ENCODE measurements at places on chromosomes 3 and 15. TPM values are rescaled to one million over a fixed set of nuclear protein-coding genes. Genes with fewer than 3 reads are reported as not detected.

Gene SLC28A1
- not detected for total RNA-seq

Gene GXYLT2
- total RNA-seq, result 10.0 TPM

Gene GPR149
- not detected for total RNA-seq

- no peak overlapping the region for H3K4me3 ChIP-seq
- H3K36me3 ChIP-seq, result no peaks in the 10 kb centered on the region
- no peak overlapping the region for H3K27ac ChIP-seq
- H3K4me1 ChIP-seq, result peaks cover 23% of the 10 kb centered on the region
Measured at GRCh38 chr3:195254454-195255175, 16.3 kb downstream of the XXYLT1 start.

DNA sequence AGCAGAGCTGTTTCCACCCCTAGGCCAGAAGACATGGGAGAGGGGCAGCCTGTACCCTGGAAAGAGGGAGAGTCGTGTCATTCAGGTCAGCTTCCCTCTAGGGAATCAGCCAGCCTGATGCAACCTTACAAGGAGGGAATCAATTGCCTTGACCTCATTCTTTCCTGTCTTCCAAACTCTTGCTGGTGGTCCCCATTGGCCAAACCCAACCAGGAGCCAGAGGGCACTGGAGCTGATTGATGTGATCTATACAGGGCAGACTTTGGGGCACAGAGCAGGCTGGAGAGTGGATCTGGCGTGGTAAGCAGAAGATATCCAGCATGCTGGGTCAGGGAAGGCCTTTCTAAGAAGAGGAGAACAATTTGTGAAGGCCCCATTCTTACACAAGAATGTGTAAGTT, 19.1 kb upstream of the MAGEF1 start:
- no peaks in the 10 kb centered on the region for H3K27me3 ChIP-seq
- H3K4me3 ChIP-seq, result no peak overlapping the region
- no peaks in the 10 kb centered on the region for H3K36me3 ChIP-seq
- H3K4me1 ChIP-seq, result peaks cover 5% of the 10 kb centered on the region
- no peak overlapping the region for H3K27ac ChIP-seq

- H3K36me3 ChIP-seq, result no peaks in the 10 kb centered on the region
- no peaks in the 10 kb centered on the region for H3K27me3 ChIP-seq
- peak; percentile 34 for DNase-seq
Measured at GRCh38 chr3:45943207-45943846, at the start of gene CXCR6. TSS of gene CXCR6 (plus strand) at chr3:45943464. CDS start at chr3:45946482, 3,018 bp downstream.

GRCh38 chr3:153835540-153835939, 285.6 kb upstream of the ARHGEF26 start:
- H3K36me3 ChIP-seq, result no peaks in the 10 kb centered on the region
- H3K4me1 ChIP-seq, result no peaks in the 10 kb centered on the region
- H3K27me3 ChIP-seq, result no peaks in the 10 kb centered on the region
- DNase-seq, result no peak
- H3K27ac ChIP-seq, result no peak overlapping the region

- no peak overlapping the region for H3K27ac ChIP-seq
- H3K27me3 ChIP-seq, result no peaks in the 10 kb centered on the region
- no peak overlapping the region for H3K4me3 ChIP-seq
- no peaks in the 10 kb centered on the region for H3K4me1 ChIP-seq
- no peaks in the 10 kb centered on the region for H3K36me3 ChIP-seq
Measured at GRCh38 chr3:62805580-62806277, 69.5 kb downstream of the CADPS start.

All from GM23248 (cell line).